ENCODE measurements at places on chromosomes 3 and 15.

GRCh38 chr3:54928046-54928770, at the start of gene LRTM1:
Gene LRTM1 (minus strand): TSS chr3:54928059. CDS start chr3:54927911, 148 bp downstream.
- no peak for DNase-seq

- no peak for DNase-seq
These were observed 31.9 kb upstream of the BFSP2 start for GRCh38 chr3:133367956-133368355.

GRCh38 chr15:44500555-44500954, 36.4 kb upstream of the EIF3J start:
- DNase-seq, result no peak

GRCh38 chr3:138947495-138948121, 591 bp downstream of the FOXL2NB start:
- no peak for DNase-seq
